ENCODE measurements at places on chromosomes 5 and 9.

- DNase-seq, result no peak
Measured at GRCh38 chr9:18746631-18747030, 272.7 kb downstream of the ADAMTSL1 start.

GRCh38 chr5:102659151-102659550 lies 96.0 kb upstream of the PAM start:
- no peak for DNase-seq

DNA sequence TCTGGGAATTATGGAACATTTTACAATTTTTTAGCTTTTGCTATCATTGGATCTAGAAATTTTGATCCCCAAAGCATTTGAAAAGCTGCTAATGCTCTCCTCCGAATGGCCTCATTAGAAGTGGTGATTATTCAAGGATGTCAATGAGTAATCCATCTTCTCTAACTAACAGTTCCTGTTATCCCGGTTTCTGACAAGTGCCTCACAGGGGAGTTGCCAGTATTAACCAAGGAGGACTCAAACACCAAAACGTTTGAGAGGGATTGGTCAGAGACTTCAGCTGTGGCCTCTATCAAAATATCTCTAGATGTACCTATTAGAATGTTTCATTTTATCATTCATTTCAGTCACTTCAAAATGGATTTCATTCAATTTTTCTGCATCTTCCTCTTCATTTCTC lies 208.3 kb upstream of the ITGA1 start:
- DNase-seq, result no peak

GRCh38 chr9:95641586-95641985 lies 124.8 kb upstream of the PTCH1 start:
- no peak for DNase-seq

- DNase-seq, result no peak
Measured at GRCh38 chr9:90607701-90608516, 34.7 kb downstream of the DIRAS2 start.

GRCh38 chr5:40623480-40624420 lies 56.0 kb upstream of the PTGER4 start:
- DNase-seq, result no peak

All from kidney glomerular epithelial cell (primary cell).